ENCODE measurements at places on chromosomes 11 and 22.

DNA sequence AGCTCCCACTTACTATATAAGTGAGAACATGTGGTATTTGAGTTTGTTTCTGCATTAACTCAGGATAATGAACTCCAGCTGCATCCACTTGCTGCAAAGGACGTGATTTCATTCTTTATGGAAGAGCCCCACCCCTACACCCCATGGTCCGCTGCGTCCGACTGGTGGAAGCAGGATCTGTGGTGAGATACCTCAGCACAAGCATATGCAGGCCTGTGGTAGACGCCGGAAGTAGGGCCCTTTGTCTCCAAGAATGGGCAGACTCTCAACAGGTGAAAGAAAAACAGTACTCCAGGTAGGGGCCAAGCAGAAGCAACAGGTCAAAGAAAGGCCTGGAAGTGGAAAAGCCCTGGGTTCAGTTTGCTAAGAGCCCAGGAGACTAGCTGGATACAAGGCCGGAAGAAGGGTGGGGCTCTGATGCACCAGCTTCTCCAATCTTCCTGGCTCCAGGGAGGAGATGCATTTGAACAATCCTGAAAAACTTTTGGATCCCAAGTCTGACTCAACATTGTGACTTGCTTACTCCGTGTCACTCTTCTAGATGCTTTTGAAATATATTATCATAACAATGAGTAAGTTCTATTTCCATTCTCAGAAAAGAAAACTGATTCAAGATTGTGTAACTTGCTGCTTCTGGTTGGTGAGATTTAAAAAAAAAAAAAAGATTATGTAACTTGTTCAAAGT, 30.4 kb downstream of the NEAT1 start:
- no peak for DNase-seq

DNA sequence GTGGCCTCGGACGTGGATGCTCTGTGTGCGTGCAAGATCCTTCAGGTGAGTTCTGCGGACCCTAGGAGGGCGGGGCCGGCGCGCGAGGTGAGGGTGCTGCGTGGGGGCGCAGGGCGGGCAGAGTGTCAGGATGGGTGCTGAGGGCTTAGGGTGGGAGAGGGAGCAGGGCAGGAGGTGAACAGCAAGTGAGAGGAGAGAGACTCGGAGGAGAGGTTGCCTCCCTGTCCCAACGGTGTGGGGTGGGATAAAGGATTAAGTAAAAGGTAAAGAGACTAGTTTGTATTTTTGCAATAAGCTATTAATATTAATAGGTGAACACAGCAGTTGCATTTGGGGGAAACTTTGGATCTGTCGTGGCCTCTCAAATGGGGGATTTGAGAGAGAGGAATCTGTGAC, 451 bp downstream of the CDC45 start:
- no peak for DNase-seq

DNA sequence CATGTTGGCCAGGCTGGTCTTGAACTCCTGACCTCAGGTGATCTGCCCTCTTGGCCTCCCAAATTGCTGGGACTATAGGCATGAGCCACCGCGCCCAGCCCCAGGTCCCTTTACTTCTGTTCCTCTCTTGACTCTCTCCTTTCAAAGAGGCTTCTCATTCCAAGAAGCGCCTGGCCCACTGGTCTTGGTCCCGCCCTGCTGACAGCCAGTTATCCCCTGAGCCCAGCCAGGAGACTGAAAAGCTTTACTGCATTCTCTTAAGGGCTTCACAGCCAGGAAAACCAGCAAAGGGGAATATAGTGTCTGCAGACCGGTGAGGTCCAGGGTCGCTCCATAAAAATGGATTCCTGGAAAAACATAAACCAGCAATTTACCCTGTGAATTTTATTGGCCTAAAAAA, 68.3 kb downstream of the NFAM1 start:
- DNase-seq, result no peak

DNA sequence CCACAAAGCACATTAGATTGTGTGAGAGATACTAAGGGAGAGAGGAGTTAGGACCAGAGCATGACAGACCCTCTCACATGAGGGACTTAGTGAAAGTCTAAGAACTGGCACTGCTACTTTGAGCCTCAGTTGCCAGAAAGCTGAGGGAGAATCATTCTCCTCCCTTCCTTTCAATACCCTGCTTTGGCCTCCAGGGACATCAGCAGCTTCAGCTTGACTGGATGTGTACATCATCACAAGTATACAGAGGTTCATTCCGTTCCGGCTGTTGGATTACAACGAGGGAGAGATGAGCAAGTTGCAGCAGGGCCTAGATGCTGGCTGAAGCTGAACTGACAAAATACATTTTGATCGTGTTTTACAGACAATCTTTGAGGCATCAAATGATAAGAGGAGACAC, 15.7 kb upstream of the ANO5 start:
- no peak for DNase-seq

DNA sequence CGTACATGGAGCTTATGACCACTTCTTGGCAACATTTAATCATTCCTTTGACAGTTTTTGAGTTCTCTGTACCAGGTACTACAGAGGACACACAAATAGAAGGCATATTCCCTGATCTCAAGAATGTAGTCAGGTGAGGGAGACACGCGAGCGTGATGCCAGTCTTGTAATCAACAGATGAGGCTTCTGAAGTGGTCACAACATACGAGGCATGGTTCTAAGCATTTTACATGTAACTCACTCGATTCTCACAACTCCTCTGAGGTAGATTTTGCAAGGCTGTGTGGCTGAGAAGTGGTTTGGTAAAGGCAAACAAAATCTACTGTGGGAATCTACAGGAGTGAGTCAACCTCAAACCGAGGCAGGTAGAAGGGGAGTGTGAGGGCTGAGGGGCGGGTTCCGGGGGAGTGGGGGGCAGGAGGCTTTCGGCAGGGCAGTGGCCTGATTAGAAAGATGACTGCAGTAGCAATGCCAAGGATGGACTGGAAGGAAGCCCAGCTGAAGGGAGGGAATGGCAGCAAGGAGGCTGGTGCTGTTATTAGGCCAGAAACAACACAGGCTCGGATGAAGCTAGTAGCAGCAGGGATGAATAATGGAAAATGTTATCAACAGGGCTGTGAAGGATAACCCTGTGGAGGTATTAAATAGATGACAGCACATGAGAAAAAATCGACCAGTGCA, 63.8 kb downstream of the ST14 start:
- DNase-seq, result no peak

- DNase-seq, result no peak
Observed at GRCh38 chr11:10382518-10382917, 72.5 kb upstream of the AMPD3 start.
